A172 (cell line): ENCODE measurements at places on chromosomes 3 and 15. TPM values are rescaled to one million over a fixed set of nuclear protein-coding genes. Genes with fewer than 3 reads are reported as not detected.

- no peak for DNase-seq
These were observed 73.0 kb downstream of the MYO9A start for GRCh38 chr15:72044956-72045355.

- DNase-seq, result no peak
These were observed 188.0 kb upstream of the MRPL3 start for GRCh38 chr3:131690800-131691199.

DNA sequence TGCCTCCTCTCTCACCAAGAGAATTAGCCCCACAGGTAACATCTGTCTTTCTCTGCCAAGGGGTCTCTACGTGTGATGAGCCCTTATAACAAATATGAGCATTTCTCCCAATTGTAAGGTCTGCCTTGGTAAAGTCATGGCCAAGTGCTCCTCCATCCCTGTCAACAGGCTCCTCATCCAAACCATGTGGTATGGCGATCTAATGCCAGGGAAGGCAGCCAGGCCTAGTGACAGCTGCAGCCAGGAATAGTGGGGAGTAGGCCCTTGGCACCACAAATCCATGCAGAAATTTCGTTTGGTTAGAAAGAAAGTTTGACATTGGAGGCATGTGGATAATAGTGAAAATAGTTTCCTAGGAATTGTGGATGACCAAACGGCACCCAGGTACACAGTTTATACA lies 4.7 kb upstream of the LRTM1 start:
- DNase-seq, result no peak

DNA sequence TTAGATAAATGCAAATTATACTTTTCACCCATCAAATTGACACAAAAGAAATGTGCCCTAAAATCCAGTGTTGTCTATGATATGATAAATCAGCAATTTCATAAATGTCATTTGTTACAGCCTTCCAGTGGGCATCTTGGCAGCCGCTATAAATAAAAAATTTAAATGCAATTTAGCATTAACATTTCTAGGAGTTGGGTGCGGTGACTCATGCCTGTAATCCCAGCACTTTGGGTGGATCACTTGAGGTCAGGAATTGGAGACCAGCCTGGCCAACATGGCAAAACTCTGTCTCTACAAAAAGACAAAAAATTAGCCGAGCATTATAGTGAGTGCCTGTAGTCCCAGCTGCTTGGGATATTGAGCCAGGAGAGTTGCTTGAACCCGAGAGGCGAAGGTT lies 65.9 kb upstream of the POMGNT2 start:
- DNase-seq, result peak; percentile 48

- DNase-seq, result no peak
These were observed 276.1 kb downstream of the AGBL1 start for GRCh38 chr15:86355801-86356200.

GRCh38 chr3:105868431-105868741 lies 426 bp downstream of the CBLB start:
- DNase-seq, result peak; percentile 48

GRCh38 chr15:49494842-49495241 lies 71.8 kb downstream of the FGF7 start:
- no peak for DNase-seq

DNA sequence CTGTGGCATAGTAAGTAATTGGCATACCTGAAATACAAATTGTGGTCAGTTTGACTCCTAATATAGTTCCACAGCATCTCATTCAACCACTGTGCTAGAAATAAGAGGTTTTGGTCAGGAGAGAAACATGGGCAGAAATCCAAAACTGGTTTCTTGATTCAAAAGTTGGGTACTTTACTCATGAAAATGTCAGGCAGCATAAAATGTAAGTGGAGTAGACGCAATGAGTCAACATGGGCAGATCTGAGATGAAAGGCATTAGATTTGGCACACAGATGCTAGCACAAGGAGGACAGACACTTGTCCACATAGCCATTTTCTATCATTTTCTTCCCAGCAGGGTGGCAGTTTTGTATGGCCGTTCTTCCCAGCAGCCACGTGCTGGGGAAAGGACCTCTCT lies 255.8 kb upstream of the CDIN1 start:
- peak; percentile 33 for DNase-seq

DNA sequence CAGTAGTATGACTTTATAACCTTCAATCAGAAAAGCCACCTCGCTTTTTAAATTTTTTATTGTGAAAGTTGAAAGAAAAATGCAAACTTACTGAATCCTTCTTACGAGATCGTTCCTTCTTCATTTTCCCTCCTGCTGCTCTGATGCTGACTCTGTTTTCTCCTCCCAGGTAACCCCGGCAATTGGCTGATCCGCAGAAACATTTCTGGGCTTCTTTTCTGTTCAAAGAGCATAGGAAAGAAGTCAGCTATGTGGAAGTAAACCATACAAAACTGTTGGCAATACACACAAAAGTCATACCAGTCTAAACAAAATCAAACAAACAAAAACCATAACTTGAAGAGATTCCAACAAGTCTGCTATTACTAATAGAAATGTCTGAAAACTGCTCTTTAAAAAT lies 66.0 kb downstream of the SETD2 start:
- no peak for DNase-seq

DNA sequence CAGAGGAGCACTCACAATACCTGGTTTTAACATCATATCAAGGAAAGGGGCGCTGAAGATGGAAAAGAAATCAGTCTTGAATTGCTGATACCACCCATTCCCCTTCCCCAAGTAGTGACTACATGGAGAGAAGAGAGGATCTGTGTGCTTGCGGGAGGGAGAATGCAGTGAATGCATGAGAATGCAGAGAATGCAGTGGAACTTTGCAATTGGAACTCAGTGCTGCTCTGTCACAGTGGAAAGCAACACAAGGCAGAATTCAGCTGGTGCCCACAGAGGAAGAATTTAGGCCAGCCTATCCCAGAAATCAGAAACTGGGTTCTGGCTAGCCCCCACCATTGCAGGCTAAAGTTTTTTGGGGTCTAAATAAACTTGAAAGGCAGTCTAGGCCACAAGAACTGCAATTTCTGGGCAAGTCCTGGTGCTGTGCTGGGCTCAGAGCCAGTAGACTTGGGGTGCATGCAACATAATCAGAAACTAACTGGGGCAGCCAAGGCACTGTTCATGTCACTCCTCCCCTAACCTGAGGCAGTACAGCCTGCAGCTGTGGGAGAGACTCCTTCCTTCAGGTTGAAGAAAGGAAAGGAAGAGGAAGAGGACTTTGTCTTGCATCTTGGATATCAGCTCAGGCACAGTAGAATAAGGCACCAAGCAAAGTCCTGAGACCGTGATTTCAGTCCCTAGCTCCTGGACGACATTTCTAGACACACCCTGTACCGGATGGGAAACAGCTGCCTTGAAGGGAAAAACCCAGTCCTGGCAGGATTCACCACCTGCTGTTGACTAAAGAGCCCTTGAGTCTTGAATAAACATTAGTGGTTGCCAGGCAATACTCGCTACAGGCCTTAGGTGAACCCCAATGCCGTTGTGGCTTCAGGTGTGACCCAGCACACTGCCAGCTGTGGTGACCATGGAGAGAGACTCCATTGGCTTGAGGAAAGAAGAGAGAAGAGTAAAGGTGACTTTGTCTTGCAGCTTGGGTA lies 329.3 kb downstream of the TBL1XR1 start:
- DNase-seq, result peak; percentile 25

- DNase-seq, result no peak
These were observed 29.8 kb upstream of the RPL29 start for GRCh38 chr3:52025453-52025852.

DNA sequence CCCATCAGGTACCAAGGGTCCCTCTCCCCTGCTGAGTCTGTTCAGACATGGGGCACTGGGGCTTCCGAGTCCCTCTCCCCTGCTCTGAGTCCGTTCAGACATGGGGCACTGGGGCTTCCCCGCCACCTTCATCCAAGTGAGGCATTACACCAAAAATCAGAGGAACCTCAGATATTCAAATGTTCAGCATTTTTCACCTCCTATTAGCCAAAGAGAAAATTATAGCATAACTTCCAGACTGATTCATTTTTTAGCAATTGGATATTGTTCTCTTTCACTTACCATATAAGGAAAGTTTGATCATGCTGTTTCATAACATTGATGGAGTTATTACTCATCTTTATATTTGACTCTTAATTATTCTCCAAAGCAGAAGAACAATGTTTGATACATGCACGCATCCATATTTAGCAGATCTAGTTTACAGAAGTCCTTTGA lies 213.9 kb downstream of the MTHFS start:
- no peak for DNase-seq

GRCh38 chr3:114846252-114846651 lies 300.8 kb downstream of the ZBTB20 start:
- no peak for DNase-seq

GRCh38 chr15:27121672-27122071 lies 150.7 kb downstream of the GABRG3 start:
- no peak for DNase-seq

DNA sequence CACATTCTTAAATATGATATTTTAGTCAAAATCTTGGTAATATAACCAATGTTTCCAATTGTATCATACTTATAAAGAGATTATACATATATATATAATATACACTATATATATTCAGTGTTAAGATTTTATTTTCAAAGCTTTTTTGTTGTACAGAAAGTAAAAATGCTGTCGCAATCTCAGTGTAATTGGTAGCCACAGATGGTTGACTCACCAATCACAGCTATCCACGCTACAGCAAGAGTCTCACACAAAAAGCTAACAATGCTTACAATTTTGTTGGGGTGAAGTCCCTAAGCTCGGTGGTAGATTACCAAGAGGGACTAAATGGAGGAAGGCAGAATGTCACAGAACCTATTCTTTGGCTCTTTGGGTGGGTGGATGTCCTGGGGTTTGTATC lies 16.9 kb upstream of the CFAP161 start:
- DNase-seq, result no peak

DNA sequence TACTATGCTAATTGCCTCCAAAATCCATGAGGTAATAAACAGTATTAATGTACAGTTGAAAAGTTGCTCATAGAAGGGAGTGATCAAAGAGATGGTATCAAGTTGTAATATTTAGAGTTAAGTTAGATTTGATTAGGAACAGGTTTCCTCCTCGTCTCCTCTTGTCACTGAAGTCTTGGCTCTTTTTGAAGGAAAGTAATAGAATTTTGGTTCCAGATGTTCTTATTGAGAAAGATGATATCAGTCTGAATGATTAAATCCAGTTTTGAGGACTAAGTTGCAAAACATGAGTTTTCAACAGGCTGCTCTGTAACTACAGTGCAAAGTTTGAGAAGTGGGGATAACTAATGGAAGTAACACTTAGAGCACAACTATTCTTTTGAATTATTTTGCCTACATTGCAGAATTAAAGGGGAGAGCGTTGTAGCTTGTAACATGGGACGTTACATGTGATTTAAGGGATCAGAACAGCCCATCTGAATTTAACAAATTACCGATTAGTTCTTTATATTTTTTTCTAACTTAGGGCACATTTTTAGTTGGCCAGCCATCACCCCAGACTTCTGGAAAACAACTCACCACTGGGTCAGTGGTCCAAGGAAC lies 48.3 kb downstream of the MAP6D1 start:
- DNase-seq, result no peak

DNA sequence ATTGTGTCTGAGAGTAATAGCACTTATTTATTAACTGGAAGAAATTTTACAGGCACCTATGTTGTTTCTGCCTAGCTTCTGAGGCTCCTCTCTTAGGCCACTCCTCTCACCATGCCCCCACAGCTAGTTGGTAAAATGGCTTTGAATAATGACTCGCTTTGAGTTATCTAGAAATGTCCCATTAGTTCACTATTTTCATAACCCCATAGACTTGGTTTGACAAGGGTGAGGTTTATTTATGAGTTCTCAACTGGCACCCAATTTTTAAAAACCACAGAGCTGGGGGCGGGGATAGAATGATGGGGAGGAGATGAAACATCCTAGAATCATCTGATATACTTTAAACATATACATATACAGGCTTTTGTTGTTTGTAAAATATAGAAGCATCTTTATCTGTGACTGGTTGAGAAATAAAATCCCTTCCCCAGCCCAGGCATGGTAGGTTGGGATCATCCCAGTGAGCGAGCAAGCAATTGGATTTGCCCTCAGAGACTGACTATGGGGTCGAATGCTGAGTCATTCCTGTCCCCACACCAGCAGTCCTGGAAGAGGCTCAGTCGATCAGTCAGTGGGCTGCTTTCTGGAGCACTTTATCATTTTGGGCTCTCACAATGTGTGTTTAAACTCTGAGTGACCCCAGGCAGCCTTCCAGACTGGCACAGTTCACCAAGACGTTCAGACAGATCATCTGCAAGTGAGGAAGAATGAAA lies 60.2 kb upstream of the TSEN2 start:
- peak; percentile 86 for DNase-seq

DNA sequence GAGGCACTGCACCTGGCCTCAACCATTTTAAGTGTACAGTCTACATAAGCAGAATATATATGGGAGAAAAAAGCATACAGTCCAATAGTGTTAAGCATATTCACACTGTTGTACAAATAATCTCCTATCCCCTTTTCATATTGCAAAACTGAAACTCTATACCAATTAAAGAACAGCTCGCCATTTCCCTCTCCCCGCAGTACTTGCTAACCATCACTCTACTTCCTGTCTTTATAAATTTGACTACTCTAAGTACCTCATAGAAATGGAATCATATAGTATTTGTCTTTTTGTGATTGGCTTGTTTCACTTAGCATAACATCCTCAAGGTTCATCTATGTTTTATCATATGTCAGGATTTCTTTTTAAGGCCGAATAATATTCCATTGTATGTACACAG lies 21.6 kb upstream of the TASOR start:
- DNase-seq, result no peak

DNA sequence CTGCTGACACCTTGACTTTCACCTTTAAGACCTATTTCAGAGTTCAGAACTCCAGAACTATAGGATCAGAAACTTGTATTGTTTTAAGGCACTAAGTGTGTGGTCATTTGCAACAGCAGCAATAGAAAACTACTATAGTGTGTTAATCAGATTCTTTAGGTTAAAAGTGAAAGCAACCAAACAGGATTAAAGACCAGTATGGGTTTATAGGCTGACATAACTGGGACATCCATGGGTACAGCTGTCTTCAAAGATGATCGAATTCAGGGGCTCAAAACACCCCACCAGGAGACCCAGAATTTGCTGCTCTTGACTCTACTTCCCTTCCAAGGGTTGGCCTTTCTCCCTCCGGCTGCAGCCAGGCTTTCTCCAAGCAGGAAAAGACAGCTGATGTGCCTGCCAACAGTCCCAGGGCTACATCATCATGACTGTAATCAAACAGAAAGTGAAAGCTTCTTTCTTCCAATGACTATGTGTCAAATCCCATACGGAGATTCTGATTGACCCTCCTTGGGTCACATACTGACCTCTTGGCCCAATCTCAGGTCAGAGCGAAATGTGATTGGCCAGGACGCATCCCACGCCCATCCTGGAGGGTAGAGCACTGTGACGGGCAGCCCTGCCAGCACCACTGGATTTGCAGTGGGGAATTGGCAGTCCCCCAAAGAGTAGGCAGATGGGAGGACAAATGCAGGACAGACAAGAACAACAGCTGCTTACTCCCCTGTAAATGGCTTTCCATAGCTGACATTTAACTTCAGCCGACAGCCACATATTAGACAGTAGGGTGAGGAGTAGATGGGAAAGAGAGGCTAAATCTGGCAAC lies 51.4 kb upstream of the RNF7 start:
- peak; percentile 65 for DNase-seq

The ECE2 gene
- total RNA-seq, result not detected in 2 replicates

The ANKRD34C gene
- not detected in 2 replicates for total RNA-seq

The FGF12 gene
- 4.3 and 4.9 TPM in 2 replicates for total RNA-seq

The GPR156 gene
- 1.1 and 1.6 TPM in 2 replicates for total RNA-seq

The IGF2BP2 gene
- 29.7 and 32.8 TPM in 2 replicates for total RNA-seq

The MKRN3 gene
- 8.0 and 11.1 TPM in 2 replicates for total RNA-seq

The LNP1 gene
- 2.4 and 2.8 TPM in 2 replicates for total RNA-seq

The NDUFAF3 gene
- 96.8 and 112 TPM in 2 replicates for total RNA-seq

The RAB6B gene
- 0.33 and 1.3 TPM in 2 replicates for total RNA-seq

The VIPR1 gene
- total RNA-seq, result not detected in 2 replicates

The PXYLP1 gene
- total RNA-seq, result 5.6 TPM in 2 replicates

The ILDR1 gene
- total RNA-seq, result not detected in 2 replicates

The SNURF gene
- 0.84 TPM in 1 of 2 replicates, not detected in the other for total RNA-seq
